Keratinocyte (primary cell): ENCODE measurements at places on chromosomes 3 and 15.

DNA sequence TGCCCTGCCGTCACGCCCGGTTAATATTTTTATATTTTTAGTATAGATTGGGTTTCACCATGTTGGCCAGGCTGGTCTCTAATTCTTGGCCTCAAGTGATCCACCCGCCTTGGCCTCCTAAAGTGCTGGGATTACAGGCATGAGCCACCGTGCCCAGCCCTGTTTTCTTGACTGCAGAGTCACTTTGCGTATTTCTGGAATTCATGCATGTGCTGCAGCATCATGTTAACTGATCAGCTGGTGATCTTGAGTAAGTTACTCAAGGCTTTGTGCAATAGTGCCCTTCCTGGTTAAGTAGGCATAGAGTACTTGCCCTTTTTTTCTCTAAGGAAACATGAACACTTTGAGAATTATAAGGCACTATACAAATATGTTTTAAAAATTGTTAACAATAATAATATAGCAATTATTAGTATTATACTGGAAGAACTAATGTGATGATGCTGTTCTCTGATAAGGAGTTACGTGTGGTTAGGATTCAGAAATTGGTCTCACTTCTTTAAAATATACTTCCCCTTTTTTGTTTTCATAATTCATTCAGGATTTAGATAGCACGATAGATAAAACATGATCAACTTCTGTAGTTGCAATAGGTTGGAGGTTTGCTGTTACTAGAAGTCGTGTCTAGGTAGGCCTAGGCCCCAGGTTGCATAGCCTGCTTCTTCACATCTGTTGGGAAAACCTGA lies 33.6 kb downstream of the GPR171 start:
- no peak for DNase-seq

GRCh38 chr15:62071711-62072308 lies 5.0 kb downstream of the C2CD4A start:
- DNase-seq = no peak

DNA sequence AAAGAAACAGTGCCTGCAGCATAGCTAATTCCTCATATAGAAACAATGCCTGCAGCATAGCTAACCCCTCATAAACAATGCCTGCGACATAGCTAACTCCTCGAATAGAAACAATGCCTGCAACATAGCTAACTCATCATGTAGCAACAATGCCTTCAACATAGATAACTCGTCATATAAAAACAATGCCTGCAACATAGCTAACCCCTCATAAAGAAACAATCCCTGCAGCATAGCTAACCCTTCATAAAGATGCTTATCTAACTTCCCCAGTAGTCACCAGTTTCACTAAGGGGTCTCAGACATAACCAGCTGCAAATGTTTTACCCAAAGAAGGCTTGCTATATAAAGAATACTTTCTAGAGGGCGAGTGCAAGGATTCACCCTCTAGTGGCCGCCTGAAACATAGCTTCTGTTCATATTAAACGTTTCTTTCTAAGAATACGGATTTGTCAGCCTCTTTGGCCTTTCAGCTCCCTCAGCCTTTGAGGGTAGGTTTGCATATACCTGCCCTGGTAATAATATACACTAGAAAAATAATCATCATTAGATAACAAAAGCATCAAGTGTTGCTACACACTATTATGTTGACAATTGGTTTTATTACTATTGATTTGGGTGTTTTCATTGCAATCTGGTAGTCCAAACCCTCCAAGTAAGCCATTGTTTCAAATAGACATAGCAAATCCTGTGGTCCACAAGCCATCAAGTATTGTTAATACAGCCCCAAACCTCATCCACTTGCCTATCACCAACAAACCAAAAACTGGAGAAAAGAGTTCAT lies 44.4 kb upstream of the FAN1 start:
- no peak for DNase-seq

GRCh38 chr15:92473756-92474155 lies 80.1 kb downstream of the ST8SIA2 start:
- no peak for DNase-seq

GRCh38 chr15:76973906-76974305 lies 21.0 kb upstream of the PSTPIP1 start:
- no peak for DNase-seq

DNA sequence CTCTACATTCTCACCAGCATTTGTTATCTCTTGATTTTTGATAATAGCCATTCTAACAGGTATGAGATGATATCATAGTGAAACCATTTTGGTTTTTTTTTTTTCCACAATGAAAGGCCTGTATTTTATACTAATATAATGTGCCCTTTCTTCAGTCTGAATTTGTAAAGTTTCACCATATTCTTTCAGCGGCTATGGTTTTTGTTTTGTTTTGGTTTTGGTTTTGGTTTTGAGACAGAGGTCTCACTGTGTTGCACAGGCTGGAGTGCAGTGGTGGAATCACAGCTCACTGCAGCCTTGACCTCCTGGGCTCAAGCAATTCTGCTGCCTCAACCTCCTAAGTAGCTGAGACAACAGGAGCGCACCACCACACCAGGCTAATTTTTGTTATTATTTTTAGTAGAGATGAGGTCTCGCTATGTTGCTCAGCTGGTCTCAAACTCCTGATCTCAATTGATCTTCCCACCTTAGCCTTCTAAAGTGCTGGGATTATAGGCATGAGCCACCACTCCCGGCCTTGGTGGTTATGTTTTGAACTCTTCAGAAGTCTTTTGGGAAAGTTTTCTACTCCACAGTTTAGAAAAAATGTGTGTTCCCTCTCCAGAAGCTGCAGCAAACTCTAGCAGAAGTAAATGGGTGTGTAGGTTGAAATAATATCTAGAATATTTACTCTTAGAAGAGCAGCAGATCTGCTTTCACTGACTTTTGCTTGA lies 110.2 kb upstream of the UMPS start:
- DNase-seq = no peak

GRCh38 chr3:101195951-101196713 lies 124.2 kb downstream of the IMPG2 start:
- DNase-seq = no peak

GRCh38 chr3:67017211-67017610 lies 19.1 kb downstream of the KBTBD8 start:
- DNase-seq = no peak

DNA sequence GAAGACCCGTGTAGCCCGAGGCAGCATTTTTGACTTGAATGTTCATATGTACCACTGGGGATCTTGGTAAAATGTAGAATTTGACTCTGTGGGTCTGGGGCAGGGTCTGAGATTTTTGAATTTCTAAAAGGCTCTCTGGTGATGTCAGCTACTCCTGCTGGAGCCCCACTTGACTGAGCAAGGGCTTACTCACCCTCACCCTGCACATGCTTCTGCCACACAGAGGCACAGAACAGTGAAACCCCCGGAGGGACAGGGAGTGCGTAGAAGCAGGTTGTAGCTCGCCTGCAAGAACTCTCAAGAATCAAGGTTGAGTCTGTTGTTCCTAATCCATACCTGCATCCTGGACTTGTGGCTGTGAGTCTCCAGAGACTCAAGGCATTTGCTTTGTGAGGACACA lies 41.1 kb downstream of the SLCO3A1 start:
- peak; percentile 90 for DNase-seq

GRCh38 chr3:101312545-101312944 lies 7.8 kb downstream of the IMPG2 start:
- DNase-seq = no peak

GRCh38 chr15:42826251-42826890 lies 89.4 kb upstream of the CDAN1 start:
- DNase-seq = peak; percentile 32

GRCh38 chr15:99630607-99631131 lies 64.9 kb downstream of the MEF2A start:
- no peak for DNase-seq

- no peak for DNase-seq
Observed at GRCh38 chr15:49842031-49842730, 221.3 kb downstream of the DTWD1 start.

DNA sequence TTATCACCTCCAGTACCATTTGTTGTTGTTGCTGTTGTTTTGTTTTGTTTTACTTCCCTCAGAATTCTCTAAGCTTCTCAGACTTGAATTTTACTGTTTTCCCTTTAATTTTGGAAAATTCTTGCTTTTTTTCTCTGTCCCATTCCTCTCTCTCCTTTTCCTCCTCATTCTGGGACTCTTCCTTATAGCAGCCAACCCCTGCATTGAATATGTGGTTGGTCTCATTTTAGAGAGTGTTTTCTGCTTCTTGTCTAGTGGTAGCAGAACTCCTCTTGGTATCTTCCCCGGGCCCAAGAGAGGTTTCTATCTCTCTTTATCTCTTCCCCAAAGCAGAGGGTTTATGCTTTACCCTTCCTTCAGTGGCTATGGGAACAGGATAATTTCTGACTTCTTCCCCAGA lies 113.6 kb downstream of the SPATA16 start:
- no peak for DNase-seq

DNA sequence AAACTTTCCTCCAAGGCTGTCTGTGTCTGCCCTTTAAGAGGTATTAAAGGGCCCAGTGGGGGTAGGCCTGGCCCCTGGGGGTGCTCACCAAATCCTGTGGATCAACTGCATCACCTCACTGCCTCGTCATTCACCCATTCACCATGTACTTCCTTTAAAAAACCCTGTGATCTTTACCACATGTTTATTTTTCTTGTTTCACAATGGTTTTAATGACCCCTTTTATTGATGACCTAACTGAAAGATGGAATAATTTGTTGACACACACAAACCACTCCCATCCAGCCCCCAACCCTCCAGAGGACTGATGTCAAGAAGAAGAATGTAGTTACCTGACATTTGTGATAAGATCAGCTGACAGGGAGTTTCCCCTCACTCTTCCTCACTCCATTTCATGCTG lies 40.8 kb downstream of the KCNAB1 start:
- DNase-seq = no peak

DNA sequence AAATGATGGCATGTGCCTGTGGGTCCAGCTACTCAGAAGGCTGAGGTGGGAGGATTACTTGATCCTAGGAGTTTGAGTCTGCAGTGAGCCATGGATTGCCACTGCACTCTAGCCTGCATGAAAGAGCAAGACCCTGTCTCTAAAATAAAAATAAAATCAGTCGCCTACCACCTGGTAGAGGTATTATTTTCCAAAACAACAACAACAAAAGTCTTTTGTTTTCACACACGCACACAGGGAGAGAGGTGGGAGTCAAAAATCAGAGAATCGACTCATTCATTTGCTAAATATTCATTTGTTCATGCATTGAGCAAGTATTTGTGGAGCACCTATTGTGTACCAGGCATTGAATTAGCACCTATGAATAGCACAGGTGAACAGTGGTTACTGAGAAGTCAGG lies 218.1 kb downstream of the LRTM1 start:
- no peak for DNase-seq

DNA sequence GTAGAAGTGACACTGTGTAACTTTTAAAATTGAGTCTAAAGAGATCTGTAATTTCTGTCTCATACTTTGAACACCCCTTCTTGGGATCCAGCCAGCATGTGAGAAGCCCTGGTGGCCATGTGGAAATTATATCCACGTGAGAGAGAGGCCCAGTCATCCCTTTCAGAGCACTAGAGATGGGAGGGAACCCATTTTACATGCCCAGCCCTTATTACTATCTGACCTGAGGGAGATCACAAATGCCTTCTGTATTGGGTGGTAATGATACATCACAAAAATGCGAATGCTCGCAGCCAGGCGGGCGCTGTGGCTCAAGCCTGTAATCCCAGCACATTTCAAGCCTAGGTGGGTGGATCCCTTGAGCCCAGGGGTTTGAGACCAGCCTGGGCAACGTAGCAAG lies 27.3 kb upstream of the TRAK1 start:
- DNase-seq = peak; percentile 90

DNA sequence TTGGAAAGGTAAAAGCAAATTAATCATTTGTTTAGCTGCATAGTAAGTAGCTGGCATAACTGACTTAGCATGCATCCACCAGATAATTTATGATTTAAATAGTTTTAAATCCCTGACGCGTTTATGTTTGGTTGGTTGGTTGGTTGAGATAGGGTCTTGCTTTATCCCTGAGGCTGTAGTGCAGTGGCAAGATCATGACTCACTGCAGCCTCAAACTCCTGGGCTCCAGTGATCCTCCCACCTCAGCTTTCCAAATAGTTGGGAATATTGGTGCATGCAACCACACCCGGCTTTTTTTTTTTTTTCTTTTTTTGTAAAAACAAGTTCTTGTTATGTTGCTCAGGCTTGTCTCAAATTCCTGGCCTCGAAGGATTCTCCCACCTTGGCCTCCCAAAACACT lies 263.4 kb downstream of the MCTP2 start:
- DNase-seq = peak; percentile 48

DNA sequence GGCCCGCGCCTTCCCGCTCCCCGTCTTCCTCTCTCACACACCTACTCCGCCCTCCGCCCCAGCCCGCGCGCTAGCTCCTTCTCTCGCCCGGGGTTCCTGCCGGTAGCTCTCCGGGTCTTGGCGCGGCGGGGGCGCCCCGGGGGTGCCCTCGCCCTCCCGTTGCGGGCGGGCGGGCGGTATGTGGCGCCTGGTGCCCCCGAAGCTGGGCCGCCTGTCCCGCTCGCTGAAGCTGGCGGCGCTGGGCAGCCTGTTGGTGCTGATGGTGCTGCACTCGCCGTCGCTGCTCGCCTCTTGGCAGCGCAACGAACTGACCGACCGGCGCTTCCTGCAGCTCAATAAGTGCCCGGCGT lies 507 bp downstream of the DIPK2A start:
- DNase-seq = no peak

- no peak for DNase-seq
Observed at GRCh38 chr15:40244961-40245523, 6.2 kb downstream of the PAK6 start.

GRCh38 chr3:155869691-155870090 lies 759 bp upstream of the GMPS start:
- DNase-seq = no peak

DNA sequence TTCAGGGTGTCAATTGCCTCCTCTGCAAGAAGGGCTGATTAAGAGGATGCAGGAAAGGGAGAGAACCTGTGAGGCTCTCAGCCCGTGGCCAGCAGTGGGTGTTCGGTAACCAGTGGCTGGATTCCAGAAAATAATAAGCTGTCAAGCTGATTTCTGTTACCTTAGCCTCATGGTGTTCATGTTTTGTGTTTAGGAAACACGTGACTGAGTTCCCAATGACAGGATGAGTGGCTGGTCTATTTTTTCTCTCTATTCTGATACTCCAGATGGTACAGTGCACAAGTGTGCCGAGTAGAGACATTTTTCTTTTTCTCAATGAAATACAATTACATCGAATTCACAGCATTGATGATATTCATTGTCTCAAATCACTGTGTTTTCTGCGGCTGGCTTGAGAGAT lies 43.6 kb downstream of the EDEM1 start:
- no peak for DNase-seq

DNA sequence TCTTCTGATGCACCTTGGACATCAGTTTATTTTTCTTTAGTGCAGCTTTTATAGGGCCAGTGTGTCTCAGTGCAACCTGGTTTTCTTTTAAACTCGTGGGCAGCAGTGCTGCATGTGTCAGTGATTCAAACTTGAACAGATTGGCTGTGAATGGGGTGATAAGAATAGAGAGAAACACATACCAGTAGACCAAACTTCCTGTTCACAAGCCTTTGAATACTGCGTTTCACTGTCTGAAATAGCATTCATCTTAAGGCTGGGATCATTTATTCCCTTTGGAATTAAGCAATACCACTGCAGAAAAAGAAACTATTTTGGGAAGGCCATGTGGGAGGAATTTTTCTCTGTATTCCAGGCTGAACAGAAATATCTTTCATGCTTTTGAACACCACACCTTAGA lies 51.7 kb downstream of the PHLDB2 start:
- no peak for DNase-seq
